Foreskin melanocyte (primary cell): ENCODE measurements at places on chromosomes 6 and 20.

DNA sequence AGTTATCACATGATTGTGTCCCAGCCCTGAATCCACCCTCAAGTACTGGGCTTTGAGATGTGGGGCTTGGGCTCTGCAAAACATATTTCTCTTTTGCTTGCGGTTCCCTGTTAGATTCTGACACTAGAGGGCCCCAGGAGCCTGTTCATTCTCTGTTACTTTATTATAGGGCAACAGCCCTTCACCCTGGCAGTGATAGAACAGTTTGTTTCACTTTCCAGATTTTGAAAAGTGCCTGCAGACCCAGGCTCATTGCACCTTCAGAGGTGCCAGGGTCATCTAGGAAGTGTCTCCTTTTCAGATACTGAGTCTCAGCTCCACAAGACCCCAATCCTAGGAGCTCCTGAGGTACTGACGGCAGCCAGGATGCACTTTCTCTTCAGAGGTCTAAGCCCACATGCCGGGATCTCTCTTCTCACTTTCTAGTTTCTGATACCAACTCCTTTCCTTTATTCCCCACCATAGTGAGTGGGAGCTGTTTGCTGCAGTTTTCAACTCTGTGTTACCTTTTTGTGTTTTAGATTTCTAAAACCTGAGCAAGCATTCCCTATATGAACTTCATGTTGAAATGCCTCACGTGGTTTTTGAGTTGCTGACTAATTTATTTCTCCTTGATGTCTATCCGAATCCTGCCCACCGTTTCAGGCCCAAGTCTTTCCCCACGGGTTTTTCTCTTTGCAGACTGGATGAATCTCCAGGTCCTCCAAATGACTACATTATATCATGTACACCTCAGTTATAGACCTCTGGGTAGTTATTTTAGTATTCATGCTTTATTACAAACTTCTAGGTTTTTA, 10.9 kb downstream of the ABT1 start:
- DNase-seq = peak; percentile 46

DNA sequence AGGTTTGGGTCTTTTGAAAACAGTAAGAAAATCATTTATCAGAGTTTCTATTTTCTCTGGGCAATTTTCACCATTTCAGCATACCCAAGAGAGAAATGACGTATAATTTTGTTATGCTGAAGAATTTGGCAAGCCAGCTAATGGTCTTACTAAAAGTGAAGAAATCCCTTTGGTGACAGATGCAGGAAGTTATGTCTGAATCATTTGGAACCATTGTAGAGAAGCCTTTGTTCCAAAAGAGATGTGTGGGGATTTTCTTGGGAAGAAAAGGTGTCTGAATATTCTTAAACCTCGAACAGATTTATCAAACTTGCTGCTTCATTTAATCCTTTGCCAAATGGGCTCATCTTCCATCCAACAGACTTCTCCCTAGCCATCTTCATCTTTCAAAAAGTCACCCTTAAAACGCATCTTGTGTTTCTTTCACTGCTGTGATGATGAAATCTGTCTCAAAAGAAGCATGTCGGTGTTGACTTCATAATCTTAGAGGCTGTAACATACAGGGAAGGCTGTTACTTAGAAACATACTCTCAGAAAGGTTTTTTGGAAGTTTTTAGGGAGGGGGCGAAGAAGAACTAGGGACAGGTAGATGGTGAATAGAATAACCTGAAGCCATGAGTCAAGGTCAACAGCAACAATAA, 39.5 kb downstream of the CITED2 start:
- no peak for DNase-seq

GRCh38 chr6:119192200-119192599, 113.7 kb upstream of the FAM184A start:
- no peak for DNase-seq

DNA sequence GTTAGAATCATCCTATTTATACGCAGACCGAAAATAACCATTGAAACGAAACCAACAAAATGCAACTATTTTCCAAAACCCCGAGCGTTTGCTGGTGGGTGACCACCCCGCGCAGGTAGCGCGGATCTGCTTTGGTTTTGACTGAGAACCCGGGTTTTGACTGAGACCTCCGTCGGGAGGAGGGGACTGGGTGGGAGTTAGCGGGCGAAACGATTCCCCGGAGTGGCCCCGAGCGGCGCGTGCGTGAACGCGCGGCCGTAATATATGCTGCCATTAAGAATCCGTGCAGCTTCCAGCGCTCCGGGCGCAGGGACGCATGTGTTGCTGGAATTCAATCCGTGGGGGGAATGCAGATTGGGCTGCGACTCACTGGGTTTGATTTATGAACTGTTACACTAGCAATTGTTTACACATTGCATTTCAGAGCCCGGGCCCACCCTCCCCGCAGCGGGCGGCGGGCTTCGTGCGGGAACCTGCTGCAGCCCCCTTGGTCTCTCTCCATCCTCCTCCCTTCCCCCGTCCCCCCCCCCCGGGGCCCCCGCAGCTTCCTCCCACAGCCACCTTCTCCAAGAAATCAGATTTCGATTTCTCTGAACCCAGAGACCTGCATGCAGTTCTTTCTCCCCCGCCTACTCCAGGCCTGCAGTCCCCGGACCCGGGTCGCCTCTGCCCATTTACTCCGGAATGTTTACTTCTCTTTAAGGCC, 9.9 kb downstream of the NRN1 start:
- no peak for DNase-seq

DNA sequence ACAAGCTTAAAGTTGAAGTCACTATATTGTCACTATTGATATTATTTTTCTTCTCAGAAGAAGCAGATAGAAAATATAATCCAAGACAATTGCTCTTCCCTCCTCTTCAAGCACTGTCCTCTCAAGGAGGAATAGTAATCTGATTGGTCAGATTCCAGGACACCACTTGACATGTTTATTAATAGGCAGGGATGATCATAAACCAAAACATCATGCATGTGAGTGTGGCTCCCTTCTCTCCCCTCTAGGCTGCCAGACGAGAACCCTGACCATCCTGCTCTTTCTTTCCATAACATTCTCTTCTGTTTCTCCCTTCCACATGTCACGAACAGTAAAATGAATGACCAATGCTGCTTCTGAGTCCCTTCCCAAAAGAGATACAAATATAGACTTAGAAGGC, 7.5 kb downstream of the ATG5 start:
- DNase-seq = no peak

- no peak for DNase-seq
Measured at GRCh38 chr6:153976921-153977693, 61.9 kb upstream of the OPRM1 start.

- peak; percentile 67 for DNase-seq
Measured at GRCh38 chr6:296151-297122, 4.2 kb downstream of the DUSP22 start.

GRCh38 chr6:151614630-151615029, 120.8 kb downstream of the CCDC170 start:
- DNase-seq = no peak

DNA sequence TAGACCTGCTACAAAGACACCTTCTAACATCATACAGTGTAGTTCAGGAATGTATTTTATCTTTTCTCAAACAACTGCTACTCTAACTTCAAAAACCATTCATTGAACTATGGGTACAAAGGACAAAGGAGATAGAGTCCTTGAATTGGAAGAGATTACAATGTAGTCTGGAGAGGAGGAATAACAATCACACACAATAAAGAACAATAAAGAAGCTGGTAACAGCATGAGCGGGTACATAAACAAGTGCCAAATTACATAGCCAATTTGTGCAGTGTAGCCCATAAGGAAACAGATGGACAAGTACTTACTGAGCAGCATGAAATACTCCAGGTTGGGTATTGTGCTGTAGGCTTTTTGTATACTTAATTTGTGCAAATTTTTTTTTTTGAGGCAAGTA, 44.3 kb downstream of the OSTM1 start:
- DNase-seq = no peak

DNA sequence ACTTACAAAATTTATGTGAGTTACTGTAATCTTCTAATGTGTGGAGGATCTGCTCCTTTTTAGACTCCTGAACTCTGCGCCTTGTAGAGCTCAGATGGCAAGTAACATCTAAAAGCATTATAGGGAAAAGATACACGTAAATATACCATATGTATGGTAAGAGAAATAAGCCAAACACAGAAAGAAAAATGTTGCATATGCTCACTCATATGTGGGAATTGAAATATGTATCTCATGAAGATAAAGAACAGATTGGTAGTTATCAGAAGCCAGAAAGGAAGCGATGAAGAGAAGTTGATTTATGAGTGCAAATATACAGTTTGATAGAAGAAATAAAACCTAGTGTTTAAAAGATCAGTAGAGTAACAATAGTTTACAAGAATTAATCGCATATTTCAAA, 815.0 kb upstream of the MAN1A1 start:
- no peak for DNase-seq

DNA sequence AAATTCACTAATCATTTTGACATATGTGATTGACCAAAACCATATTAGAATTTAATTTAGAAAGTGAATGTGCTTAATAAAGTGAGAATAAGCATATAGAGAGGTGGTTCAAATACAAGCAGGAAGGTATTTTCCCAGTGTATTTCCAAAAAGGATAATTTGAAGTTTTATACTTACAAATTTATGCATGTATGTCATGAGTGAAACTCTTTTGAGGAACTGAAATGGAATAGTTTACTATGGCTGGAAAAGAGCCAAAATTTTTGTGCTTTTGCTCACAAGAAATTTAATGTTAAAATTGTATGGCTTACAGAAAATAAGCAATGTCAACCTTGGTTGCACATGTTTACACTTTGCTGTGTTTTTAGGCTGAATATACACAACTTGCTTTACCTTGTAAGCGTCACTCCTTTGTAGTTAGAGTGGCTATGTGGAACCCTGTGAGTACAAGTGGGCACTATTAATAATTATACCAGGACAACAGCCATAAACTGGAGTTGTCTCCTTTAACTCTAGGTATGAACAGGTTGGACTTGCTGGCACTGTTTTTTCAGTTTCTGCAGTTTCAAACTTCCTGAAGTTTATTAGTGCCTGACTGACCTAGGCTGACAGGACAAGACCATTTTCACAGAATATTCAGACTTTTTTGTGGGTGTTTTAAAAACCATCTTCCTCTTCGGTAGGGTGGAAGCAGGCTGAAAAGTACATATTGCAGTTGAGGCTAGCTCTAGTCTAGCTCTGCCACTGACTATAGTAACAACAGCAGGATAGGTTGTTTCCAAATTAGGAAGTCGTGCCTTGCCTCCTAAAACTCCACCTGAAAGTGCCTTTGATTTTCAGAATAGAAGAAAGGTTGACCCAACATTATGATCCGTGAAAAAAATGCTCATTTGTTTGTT, 6.0 kb downstream of the AFDN start:
- DNase-seq = no peak

DNA sequence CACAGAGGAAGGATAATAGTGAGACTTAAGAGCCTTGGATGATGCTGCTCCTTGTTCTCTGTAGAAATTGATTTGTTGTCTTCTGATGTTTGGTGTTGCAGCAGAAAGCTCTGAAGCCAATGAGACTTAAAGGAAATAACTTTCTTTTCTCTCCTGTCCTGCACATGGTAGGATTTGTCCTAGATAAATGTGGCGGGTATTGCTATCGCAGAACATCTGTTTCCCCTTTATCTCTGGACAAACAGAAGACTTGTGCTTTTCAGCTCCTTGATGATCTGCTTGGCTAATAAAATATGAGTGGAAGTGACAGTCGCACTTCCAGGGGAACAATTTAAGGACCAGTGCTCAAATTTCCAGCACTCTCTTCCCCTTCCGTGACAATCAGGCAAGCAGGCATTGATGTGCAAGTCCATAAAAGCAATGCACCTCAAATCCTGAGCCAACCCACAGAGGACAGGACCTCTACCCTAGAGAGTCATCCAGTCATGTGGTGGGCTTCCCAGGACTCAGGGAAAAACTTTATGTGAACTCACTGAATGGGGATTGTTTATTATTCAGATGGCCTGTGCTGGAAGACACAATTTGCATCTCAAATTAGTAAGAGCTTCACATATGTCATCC, 9.9 kb upstream of the NCR2 start:
- no peak for DNase-seq

DNA sequence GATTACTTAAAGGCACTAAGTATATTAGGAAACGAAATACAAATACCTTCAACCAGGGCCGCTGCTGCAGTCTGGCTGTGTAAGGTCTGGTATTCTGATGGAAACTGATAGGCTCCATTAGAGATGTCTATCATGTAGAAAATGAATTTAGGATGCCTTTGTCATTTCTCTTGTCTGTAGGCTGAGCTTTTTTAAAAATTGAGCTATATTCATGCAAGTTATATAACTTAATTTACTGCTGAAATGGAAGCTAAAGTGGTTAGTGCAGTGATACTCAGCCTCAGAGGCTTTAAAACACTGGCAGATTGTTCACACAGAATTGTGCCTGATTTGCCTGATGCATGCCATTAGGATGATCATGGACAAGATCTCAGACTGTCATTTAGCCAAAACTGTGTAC, 286.2 kb upstream of the QKI start:
- DNase-seq = no peak

DNA sequence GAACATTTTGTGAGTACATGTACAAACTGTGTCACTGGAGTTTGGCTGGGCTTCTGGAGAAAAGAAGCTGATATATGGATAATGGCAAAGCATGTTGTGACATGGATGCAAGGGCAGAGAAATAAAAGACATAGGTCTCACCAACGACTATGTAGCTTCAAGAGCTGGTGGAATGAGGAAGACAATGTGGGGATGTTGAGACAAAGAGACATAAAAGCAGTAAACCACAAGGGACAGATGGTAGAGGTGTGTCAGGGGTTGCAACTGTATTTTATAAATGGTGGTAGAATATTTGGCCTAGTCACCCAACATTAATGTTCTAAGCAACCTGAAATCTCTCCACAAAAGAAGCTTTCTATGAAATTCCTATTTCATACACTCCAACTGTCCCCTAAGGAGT, 199.0 kb downstream of the KCNQ5 start:
- no peak for DNase-seq

GRCh38 chr6:91590191-91590590, 1003.3 kb upstream of the MAP3K7 start:
- no peak for DNase-seq

DNA sequence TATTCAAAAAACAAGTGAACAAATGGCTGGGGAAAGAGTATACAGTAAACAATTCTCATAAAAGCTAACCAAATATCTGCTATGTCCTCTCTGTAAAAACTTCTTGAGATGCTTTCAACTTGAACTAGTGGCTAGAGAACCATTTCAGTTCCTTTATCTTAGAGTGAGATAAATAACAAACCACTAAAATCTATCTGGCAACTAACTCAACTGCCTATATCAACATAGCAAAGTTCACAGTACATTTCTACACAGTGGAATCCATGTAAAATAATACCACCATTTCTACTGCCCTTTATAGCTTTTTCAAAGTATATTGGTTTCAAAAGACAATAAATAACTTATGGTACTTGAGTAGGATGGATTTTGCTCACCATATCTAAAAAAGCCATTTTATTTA, 95.1 kb downstream of the MMS22L start:
- no peak for DNase-seq

GRCh38 chr6:149628875-149629510, 19.5 kb downstream of the KATNA1 start:
- no peak for DNase-seq
